ENCODE measurements at places on chromosomes 6 and 20.
A peak's percentile ranks its signal among the peaks of the same experiment; 100 is the strongest.

GRCh38 chr6:167393731-167394130 is 68.8 kb downstream of the TTLL2 start:
- DNase-seq = no peak

GRCh38 chr6:13026557-13026956 is 301.8 kb downstream of the TBC1D7 start:
- no peak for DNase-seq

DNA sequence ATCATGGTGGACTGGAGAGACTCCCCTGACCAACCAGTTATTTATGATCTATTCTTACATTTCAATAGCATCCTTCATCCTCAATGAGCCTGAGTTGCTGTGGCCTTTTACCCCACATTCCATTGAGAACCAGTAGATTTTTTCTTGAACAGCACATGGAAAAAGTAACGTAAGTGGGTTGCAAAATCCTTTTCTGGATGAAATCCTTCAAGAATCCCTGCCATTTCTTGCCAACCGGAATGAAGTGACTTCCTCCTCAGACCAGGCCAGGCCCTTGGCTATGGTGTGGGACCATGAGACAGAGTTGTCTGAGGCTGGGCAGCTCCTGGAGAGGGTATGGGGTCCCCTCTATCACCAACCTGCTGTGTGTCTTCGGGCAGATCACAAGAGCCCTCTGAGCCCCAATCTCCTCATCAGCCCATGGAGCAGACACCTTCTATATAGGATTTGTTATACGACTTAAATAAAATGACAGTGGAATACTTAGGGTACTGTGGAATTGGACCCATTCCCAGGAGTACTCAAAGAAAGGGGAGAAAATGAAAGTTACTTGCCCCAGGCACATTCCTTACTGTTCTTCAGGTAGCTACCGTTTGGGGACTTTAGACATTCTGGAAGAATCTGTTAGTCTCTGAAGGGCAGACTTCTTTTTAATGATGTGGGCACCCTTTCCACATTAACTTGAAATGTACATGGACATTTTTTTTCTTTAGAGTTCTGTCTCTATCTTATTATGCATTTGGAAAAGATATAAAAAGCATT is 10.9 kb downstream of the EYA2 start:
- no peak for DNase-seq

DNA sequence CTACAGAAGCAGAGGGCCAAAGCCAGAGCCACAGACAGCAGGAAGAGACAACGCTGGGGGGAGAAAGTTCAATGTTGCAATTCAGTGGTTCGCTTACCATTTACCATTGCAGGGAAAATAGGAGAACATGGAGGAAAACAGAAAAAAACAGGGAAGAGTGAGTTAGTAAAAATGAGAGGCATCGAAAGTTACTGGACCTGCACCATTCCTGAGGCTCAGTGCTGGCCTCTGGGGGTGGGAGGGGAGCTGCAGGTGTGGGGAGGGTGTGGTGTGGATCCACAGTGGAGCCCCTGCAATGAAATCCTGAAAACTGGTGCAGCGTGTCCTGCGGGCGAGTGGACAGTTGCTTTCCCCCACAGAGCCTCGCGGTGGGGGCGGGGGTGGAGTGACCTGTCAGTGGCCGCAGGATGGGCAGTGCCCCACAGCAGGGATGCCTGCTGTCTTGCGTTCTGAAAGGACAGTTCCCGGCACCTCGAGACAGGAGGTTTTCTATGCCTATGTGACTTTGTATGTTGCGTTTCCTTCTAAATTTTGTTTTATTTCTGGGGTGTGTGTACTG is 5.7 kb downstream of the TMEM181 start:
- DNase-seq = no peak

- peak; percentile 10 for DNase-seq
Observed at GRCh38 chr6:154921482-154921881, 73.6 kb upstream of the TIAM2 start.

GRCh38 chr6:37653933-37654565 is 43.6 kb downstream of the MDGA1 start:
- DNase-seq = peak; percentile 84

DNA sequence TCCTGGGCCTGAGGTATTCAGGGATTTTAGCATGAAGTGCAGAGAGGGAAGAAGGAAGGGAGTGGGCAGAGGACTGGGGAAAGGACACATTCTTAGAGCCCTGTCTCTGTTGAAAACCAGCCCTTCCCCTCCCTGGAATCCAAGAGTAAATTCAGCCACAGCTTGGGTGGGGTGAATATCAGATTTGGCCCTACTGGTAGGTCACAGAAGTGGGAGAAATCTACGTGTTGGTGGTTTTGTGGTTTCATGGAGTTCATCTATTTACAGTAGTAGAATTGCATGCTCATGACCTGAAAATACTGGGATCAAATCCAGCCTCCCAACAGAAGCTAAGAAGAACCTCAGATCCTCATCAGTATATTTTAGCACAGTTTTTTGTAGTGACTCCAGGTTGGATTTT is 404.4 kb downstream of the BMP2 start:
- no peak for DNase-seq

GRCh38 chr6:128107682-128108081 is 206.8 kb upstream of the THEMIS start:
- no peak for DNase-seq

DNA sequence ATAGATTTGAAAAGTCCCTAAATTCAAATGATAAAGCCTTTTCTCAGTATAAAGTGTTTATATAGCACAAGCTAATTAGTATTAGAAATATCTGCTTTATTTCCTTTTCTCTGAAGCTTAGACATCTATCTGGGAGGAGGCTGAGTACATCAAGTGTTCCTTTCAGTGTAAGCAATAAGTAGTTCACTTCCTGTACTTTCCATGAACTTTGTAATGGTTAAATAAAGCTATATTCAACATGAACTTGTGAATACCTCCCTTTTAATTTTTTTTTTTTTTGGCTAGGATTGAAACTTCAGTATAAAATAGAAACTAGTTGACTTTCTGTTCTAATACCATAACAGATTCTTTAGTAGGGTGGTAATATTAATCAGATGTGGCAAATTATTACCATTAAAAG is 190.9 kb downstream of the CENPW start:
- DNase-seq = no peak

GRCh38 chr6:50973464-50973863 is 154.8 kb downstream of the TFAP2B start:
- DNase-seq = no peak

GRCh38 chr6:20877008-20877937 is 343.0 kb downstream of the CDKAL1 start:
- DNase-seq = no peak

GRCh38 chr6:108944707-108945680 is 96.8 kb downstream of the ARMC2 start:
- DNase-seq = no peak

- no peak for DNase-seq
Observed at GRCh38 chr6:16344756-16345155, 106.4 kb downstream of the GMPR start.

DNA sequence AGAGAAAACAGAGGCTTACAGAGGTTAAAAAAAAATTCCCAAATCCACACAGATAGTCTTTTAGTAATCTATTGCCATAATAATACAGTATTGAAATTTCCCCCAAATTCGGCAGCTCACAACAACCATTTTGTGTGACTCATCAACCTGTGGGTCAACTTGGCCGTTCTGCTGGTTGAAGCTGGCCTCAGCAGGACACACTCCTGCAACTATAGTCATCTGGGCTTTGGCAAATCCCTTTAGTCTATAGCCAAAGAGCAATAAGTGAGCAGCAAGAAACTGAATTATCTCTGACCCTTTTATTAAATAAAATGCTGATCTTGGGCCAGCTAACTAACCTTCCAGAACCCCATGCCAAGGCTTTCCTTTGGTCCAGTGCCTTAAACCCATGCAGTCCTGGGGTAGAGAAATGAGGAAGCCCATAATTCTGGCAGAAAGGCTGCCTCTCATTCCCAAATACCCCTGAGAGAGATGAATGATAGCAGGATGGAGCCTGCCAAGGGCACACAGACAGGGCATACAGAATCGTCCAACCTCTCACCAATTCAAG is 17.2 kb upstream of the SNAP25 start:
- no peak for DNase-seq

- DNase-seq = peak; percentile 15
Observed at GRCh38 chr6:138372711-138373463, 4.8 kb upstream of the SMIM28 start.

- DNase-seq = peak; percentile 38
Observed at GRCh38 chr6:32046450-32047083, 8.4 kb downstream of the CYP21A2 start.

- no peak for DNase-seq
Observed at GRCh38 chr6:113694278-113695077, 162.7 kb upstream of the MARCKS start.

- no peak for DNase-seq
Observed at GRCh38 chr6:75098709-75099108, 107.1 kb downstream of the COL12A1 start.

DNA sequence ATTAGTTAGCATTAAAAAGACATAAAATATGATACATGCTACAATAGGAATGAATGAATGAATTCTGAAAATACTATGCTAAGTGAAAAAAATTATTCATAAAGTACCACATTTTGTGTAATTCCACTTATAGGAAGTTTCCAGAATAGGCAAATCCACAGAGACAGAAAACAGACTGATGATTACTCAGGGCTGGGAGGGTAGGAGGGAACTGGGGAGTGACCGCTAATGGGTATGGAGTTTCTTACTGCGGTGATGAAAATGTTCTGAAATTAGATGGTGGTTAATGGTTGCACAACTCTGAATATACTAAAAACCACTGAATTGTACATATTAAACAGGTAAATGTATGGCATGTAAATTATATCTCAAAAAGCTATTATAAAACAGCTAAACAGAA is 22.6 kb downstream of the FERMT1 start:
- no peak for DNase-seq

DNA sequence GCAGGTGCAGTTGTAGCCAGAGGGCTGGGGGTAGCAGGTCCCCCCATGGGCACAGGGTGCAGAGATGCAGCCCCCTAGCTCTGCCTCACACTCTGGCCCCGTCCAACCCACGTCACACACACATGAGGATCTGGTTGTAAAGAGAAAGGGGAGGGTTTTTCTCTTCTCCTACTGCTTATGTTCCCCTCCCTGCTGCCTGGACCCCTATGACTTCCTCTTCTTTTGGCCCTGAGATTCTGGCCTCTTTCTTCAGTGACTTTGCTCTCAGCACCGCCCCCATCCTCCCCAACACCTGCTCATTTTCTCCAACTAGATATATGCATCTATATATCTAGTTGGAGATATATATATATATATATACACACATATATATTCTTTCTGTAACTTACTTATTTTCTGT is 9.7 kb downstream of the NOTCH4 start:
- DNase-seq = no peak

- DNase-seq = no peak
Observed at GRCh38 chr6:69775941-69776340, 20.9 kb downstream of the LMBRD1 start.

- no peak for DNase-seq
Observed at GRCh38 chr20:43550456-43550855, 8.4 kb upstream of the SGK2 start.

GRCh38 chr6:14107711-14108494 is 9.7 kb upstream of the CD83 start:
- no peak for DNase-seq

DNA sequence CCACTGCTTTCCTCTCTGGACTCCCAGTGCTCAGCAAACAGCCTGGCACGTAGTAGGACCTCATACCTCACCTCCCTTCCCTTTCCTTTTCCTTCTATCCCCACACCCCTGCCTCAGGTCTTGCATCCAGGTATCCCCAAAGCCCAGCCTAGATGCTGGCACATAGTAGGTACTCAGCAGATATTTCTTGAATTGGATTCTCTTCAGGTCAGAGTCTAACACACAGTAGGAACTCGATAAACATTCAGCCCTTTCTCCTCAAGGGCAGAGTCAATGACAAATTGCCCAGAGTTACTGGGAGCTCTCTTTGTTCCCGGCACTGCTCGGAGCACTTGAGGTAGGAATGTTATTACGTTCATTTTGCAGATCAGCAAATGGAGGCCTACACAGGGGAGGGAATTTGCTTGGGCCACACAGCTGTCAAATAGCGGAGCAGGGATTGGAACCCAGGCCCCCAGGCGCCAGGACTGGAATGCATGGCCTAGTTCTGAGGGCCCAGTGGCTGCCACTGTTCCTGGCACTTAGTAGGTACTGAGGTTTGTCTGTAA is 25.9 kb downstream of the NOL4L start:
- DNase-seq = no peak

GRCh38 chr6:83221276-83221675 is 28.1 kb downstream of the RWDD2A start:
- no peak for DNase-seq

DNA sequence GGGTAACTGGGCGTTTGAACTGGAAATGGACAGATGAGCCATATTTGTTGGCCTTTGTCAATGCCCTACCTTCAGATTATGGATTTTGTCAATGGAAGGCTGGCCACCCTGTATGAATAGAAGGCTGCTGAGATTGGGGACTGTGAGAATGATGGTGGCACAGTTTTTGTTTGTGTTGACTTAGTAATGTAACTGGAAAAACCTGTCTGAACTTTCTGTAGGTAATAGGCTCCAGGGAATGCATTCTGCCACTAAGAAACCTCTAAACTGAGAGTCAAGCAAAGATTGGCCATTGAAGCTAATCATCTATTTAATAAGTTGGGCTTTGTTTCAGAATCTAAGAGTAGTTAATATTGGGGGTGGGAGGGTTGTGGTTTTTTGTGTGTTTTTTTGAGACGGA is 97.5 kb downstream of the FOXO3 start:
- no peak for DNase-seq

- DNase-seq = no peak
Observed at GRCh38 chr20:14960831-14961230, 623.4 kb upstream of the FLRT3 start.

GRCh38 chr20:24376311-24377099 is 92.9 kb upstream of the SYNDIG1 start:
- no peak for DNase-seq

GRCh38 chr6:157283900-157284737 is 39.2 kb downstream of the TMEM242 start:
- DNase-seq = no peak

- DNase-seq = no peak
Observed at GRCh38 chr6:47669684-47670513, 28.5 kb upstream of the ADGRF4 start.

DNA sequence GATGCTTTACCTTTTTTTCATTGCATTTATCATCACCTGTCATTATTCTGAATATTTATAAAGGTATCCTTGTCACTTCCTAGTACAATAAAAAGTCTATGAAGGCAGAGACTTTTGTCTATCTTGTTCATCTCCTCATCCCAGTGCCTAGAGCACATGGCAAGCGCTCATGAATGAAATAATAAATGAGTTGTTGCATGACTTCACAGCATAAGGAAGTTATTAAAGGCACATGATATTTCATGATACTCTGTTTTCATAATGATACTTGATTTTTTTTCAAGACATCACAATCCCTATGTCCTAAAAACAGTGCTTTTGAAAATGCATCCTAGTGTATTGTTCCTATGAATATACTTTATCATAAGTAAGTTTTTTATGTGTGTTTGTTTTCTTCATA is 310.6 kb upstream of the RSPO3 start:
- no peak for DNase-seq

DNA sequence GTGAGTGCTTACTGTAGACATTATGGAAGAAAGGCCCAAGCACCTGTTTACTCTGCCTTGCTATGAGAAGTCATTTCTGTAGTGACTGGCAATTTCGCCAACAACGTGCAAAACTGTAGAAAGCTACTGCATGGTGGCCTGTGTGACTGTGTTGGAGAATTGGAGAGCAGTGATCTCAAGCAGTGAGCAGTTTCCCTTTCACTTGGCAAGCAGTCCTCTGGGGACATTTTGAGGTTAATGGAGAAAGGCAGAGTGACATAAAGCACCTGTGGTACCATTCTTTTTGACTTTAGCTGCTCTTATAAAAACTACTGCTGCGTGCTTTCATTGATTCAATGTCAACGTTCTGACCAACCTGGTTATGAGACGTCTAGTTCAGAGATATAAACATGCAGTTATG is 382.6 kb upstream of the JAG1 start:
- no peak for DNase-seq
